Fibroblast of the aortic adventitia (primary cell): ENCODE measurements at places on chromosomes 3 and 15.

- DNase-seq: no peak
Measured at GRCh38 chr3:100972867-100973266, 20.4 kb downstream of the ABI3BP start.

GRCh38 chr3:130772129-130772528, 25.5 kb upstream of the PIK3R4 start:
- no peak for DNase-seq

- DNase-seq: peak; percentile 98
Measured at GRCh38 chr3:148955544-148956346, 35.6 kb upstream of the GYG1 start.

DNA sequence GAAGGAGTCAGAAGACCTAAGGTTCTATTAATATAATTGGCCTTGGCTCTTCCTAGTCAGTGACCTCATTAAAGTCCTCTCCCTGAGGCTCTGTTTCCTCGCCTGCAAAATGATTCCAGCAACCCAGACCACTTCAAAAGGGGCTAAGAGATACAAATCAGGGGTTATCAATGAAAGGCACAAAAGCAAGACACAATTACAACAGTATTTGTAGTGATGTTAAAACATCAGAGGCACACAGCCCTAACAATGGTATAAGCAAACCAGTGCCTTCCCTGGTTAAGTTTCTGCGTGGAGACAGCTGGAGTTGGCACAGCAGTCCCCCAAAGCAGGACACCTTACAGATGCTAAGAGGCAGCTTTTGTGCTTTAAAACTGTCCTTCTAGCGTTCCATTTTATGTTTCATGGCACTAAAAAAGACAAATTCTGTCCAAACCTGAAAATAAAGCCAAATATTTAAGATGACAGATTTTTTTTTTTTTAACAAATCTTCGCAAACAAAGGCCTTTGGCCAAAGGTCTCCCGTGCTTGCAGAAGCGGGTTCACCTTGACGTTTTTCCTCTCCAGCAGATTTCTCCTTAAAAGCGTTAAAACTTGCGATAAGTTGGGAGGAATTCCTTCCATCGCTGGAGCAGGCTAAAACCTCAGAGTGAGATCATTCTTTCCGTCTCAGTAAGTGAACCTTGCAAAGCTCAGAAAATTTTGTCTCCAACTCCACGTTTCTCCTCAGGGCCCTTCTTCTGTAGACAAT, 999 bp downstream of the ZNF280D start:
- peak; percentile 66 for DNase-seq

GRCh38 chr3:126349611-126350501, 7.4 kb downstream of the KLF15 start:
- DNase-seq: no peak

GRCh38 chr15:63082366-63082765, 39.3 kb upstream of the LACTB start:
- DNase-seq: no peak

- no peak for DNase-seq
Measured at GRCh38 chr15:79779746-79780145, 117.1 kb downstream of the MTHFS start.

DNA sequence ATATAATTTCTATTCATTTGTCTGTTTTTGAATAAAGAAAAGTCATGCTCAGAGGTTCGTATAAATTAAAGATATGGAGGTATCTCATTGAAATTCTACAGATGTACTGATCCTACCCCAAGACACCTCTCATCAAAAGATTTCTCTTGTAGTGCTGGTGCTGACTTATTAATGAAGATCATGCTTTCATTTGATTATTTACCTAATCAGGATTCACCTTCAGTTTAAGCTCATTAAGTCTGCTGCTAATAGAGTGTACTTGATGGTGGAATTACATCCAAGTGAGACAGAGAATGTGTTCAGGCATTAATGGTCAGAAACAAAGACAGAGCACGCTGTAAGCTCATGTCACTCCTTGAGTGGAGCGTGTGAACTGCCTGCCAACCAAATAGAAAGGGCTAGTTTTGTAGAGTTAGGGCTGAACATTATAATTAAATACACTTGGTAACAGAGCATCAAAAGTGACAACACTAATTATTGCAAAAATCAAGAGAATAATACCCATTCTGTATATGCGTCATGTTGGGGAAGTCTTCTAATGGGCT, 45.5 kb downstream of the KBTBD12 start:
- no peak for DNase-seq

DNA sequence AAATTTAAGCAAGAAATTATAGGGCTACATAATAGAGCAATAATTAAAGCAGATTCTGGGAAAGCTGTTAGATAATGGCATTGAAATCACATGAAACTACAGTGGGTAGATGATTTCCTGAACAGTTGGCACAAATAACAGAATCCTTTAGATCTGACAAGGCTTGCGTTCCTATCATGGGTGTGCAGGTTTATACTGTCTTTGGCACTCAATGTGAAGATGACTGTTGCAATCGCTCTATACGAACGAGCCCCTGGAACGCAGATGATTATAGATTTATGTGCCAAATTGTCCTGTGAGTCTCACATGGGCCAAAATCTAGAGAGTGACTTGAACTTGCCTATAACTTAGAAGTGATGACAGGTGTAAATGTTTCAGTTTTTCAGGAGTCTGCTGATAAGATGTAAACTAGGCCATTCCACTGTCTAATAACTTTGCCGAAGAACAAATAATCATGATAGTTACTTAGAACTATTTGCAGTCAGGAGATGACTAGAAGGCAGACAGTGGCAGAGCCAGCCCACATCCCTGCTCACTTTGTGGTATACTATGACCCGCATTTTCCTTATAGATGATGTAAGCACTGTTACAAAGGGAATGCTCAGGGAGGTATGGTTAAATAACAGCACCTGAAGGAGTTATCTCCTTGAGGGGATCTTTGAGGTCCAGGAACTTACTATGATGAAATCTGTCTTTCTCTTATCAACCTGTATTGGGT, 30.5 kb upstream of the TRPC1 start:
- DNase-seq: no peak

GRCh38 chr3:16085884-16086608, 88.4 kb upstream of the GALNT15 start:
- DNase-seq: peak; percentile 83

DNA sequence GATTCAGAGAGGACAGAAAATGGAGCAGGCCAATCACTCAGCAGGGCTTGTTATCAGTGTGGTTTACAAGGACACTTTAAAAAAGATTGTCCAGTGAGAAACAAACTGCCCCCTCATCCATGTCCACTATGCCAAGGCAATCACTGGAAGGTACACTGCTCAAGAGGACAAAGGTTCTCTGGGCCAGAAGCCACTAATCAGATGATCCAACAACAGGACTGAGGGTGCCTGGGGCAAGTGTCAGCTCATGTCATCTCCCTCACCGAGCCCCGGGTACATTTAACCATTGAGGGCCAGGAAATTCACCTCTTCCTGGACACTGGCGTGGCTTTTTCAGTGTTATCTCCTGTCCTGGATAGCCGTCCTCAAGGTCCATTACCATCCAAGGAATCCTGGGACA, 513.7 kb upstream of the EPHA6 start:
- no peak for DNase-seq

- DNase-seq: no peak
Measured at GRCh38 chr15:52862677-52863076, 72.5 kb upstream of the ONECUT1 start.

DNA sequence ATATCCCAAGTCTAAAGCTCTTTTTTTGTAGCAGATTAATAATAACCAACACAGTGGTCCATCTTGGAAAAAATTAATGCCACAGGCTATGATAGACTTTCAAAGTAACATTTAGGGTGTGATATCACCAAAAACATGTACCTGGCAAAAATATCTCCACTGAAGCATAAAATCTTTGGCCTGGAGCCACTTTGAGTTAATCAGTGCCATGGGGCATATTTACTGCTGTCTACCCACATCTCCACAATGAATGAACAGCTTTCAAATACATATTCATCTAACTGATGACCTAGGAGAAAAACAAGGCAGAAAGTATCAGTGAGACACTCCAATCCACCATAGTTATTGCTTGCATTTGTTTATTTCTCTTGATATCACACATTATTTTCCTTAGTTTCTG, 296.0 kb upstream of the MDFIC2 start:
- DNase-seq: no peak

DNA sequence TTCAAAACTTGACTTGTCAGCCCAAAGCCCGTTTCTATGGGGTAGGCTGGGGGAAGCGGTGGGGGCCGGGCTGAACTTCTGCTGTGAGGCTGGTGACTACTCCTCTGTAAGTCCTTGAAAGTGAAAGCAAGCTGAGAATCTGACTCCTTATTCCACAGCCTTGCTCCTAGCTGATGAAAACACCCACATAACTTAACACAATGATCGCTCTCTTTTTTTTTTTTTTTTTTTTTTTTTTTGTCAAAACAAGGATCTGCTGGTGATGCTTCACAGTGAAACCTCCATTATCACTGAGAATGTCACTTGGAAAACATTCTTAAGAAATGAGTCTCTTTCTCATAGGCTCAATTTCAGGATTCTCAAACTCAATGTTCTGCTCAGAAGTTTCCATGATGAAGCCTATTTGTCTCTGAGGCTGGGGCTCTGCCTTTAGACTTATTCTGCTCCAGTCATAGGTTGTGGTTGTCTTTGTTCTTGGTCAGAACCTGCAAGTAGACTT, 31.4 kb upstream of the TKT start:
- peak; percentile 64 for DNase-seq

GRCh38 chr3:187210545-187211327, 13.4 kb downstream of the RTP1 start:
- peak; percentile 97 for DNase-seq

DNA sequence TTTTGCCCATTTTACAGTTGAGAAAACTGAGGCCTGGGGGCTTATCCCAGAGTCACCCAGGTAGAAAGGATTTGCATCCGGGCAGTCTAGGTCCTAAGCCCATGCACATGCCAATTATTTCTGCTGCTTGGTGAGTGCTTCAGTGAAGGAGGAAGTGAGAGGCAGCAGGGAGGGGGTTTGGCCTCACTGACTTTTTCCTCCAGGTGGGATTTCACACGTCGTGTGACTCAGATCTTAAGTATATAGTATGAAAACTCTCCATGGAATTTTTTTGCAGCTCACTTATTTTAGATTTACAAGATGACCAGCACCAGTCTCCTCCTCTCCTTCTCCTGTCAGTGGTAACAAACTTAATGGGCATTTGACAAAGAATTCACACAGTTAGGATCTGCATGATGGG, 4.6 kb downstream of the ITGA11 start:
- peak; percentile 20 for DNase-seq

DNA sequence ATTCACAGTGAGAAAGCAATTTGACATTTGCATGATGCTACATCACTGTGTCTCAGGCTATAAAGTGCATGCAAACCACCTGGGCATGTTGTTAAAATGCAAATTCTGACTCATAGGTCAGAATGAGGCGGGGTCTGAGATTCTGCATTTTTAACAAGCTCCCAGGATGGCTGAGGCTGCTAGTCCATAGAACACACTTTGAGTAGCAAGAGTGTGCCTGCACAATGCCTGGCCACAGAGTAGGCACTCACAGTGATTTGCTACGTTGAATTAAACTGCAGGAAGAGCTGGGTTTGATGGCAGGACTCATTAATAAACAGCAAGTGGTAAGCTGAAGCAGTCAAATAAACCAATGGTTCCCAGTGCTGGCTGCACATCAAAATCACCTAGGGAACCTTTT, 48.1 kb downstream of the NTRK3 start:
- DNase-seq: no peak

GRCh38 chr15:47711655-47712054, 5.7 kb upstream of the SEMA6D start:
- no peak for DNase-seq

- DNase-seq: no peak
Measured at GRCh38 chr15:61376516-61376915, 147.4 kb upstream of the RORA start.

DNA sequence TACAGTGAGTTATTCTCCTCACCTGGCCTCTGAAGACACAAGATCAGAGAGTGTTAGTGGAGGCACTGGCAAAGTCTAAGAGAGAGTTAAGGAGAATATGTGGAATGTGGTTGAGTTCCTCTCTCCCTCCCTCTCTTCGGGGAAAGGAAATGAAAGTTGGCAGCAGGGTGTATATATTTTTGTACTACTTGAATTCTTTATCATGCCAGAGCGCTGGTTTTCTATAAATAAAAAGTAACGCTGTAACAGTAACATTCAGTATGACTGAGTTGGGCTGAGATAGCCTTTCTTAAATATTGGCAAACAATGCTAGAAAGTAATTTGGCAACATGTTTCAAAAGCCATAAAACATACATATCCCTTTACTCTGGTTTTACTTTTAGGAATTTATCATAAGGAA, 77.5 kb upstream of the TNFAIP8L3 start:
- DNase-seq: peak; percentile 83

- peak; percentile 60 for DNase-seq
Measured at GRCh38 chr3:109023656-109024254, 70.1 kb upstream of the GUCA1C start.
